ENCODE measurements at places on chromosomes 3 and 15.

DNA sequence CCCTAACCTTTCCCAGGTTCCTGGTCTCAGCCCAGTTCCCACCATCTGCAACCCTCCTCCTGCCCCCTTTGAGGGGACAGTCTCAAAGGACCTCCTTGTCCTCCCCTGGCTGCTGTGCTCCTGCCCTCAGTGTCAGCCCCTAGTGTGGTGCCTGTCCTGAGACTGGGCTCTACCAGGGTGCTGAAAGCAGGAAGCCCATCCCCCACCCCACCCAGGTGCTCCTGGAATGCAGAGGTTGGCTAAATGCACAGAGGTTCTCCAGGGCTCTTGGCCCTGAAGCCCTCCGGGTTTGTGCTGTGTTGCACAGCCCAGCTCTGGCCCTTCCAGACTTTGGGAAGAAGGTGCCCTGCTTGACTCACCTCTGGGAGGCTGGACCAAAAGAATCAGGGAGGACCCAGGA, 21.8 kb downstream of the C3orf18 start:
- no peak overlapping the region for H3K4me3 ChIP-seq
- no peaks in the 10 kb centered on the region for H3K36me3 ChIP-seq
- DNase-seq: no peak
- no peak overlapping the region for H3K27ac ChIP-seq
- no peaks in the 10 kb centered on the region for H3K27me3 ChIP-seq

DNA sequence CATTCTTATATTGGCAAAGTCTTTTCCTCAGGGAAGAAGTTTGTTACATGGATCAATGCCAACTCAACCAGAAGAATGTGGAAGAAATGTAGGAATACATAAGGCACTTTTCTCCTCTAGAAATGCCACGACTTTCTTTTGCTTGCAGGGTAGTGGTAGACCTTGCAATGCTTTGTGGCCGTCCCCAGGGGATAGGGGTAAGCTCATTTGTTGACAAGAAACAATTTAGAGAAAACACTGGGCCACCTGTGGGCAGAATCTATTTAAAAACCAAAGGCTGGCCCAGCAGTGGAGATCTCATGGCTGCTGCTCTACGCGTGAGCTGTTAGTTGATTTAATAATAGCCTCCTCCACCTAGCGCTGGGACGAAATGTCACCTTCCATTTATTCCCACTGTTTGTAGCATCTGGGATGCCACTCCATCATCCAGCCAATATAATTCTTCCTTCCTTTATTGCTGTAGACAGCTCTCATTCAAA, 64.6 kb upstream of the PFN2 start:
- no peak for DNase-seq
- H3K27ac ChIP-seq: no peak overlapping the region
- H3K4me3 ChIP-seq: no peak overlapping the region
- no peaks in the 10 kb centered on the region for H3K36me3 ChIP-seq
- no peaks in the 10 kb centered on the region for H3K27me3 ChIP-seq
- H3K4me1 ChIP-seq: no peaks in the 10 kb centered on the region

DNA sequence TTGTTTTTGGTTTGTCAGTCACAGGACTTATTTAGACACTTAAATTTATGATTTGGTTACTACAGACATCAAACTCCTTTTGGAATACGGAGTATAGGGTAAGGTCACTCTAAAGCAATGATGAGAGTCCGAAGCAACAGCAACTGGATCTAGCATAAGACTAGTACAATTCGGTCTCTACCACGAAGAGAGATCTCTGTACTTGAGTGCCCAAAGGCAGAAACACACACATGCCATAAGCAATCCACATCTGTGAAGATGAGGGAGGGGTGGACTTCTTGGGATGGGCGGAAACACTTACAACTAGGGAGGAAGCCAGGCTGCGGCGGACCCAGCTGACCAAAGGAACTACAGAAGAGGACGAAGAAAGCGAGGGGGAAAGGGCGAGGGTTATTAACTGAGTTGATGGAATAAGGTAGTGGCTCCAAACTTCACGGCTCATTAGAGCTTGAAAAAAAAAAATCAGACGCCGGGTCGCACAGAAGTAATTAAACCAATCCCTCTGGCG, 595 bp downstream of the DPH6 start:
- no peaks in the 10 kb centered on the region for H3K27me3 ChIP-seq
- H3K36me3 ChIP-seq: no peaks in the 10 kb centered on the region
- H3K4me1 ChIP-seq: peaks cover 10% of the 10 kb centered on the region
- H3K27ac ChIP-seq: peak overlapping the region; percentile 97
- DNase-seq: peak; percentile 61

GRCh38 chr3:69235882-69236281, 113.5 kb upstream of the LMOD3 start:
- no peak overlapping the region for H3K4me3 ChIP-seq
- no peaks in the 10 kb centered on the region for H3K27me3 ChIP-seq
- no peaks in the 10 kb centered on the region for H3K36me3 ChIP-seq
- H3K4me1 ChIP-seq: no peaks in the 10 kb centered on the region

- H3K27ac ChIP-seq: no peak overlapping the region
- no peaks in the 10 kb centered on the region for H3K36me3 ChIP-seq
- no peaks in the 10 kb centered on the region for H3K4me1 ChIP-seq
- no peak overlapping the region for H3K4me3 ChIP-seq
Measured at GRCh38 chr3:146044046-146044445, 116.9 kb downstream of the PLOD2 start.

All from pancreas (tissue), 10 donors.